Stimulated activated CD8-positive, alpha-beta memory T cell treated with anti-CD3 and anti-CD28 coated beads, Interleukin-12 subunit alpha, Interleukin-12 subunit beta, amount 100 ng/mL, for 1 hour (primary cell): ENCODE measurements at places on chromosomes 3 and 15.
A peak's percentile ranks its signal among the peaks of the same experiment; 100 is the strongest.

GRCh38 chr15:68981941-68982340, 32.6 kb upstream of the NOX5 start:
- DNase-seq, result no peak

DNA sequence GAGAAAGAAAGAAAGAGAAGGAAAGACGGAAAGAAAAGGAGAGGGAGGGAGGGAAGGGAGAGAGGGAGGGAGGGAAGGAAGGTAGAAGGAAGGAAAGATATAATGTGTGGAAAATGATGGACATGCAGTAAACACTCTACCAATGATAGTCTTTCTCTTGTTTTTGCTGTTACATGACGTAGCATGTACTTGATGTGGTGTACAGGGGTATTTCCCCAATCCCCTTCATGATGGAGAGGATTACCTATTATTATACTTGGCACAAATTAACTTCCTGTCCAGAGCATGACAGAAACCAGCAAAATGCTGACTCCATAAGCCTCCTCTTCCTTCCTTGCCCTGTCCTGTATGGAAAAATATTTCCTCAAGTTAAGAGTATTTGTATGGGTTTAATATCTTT, 124.4 kb downstream of the B3GALNT1 start:
- DNase-seq, result no peak

- no peak for DNase-seq
These were observed 1.9 kb downstream of the XIRP1 start for GRCh38 chr3:39190281-39191025.

GRCh38 chr3:13019243-13020095, 53.8 kb downstream of the IQSEC1 start:
- no peak for DNase-seq

DNA sequence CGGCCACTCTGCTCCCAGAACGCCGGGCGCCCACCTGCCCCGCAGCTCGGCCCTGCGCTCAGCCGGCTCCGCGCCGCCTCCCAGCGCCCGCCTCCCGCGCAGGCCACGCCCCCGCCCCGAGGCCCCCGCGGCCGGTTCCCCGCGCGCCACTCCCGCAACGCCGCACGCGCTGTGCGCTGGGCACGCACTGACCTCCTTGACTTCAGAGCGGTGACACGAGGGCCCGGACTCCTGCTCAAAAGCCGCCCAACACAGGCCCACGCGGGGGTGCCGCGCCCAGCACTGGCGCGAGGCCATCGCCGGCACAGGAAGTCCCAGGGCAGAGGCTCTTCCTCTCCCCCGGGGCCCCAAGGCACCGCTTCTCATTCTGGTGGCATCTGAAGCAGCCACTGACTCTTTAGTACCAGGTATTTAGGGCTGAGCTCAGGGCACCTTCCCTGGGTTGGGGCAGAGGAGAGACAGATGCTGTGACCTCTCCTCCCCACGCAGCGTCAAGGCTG, 12.4 kb downstream of the TNK2 start:
- peak; percentile 36 for DNase-seq

DNA sequence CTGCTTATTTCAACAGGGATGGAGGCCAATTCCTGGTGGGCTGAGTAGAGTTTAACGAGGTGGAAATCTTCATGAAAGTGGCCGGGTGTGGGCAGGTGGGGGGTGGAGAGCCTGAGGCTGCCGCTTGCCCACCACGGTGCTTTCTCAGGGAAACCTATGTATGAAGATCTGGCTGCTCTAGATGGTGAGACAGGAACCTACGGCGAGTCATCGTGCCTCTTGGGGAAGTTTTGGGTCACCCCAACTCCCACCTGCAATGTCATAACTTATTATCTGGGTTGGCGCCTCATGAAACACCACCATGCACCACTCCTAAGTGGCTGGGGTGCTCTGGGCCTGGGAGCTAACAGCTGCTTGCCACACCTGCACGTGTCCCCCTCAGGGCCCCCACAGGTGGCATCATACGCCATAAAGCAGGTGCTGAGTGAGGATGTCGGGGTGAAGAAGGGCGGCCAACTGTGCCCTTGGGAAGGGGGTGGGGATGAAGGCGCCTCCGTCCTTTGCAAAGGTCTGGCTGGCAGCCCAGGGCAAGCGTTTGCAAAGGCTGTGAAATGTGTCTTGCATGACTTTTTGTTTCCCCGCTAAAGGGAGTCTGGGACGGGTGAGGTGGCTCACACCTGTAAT, 27.9 kb upstream of the SNRPA1 start:
- DNase-seq, result no peak

DNA sequence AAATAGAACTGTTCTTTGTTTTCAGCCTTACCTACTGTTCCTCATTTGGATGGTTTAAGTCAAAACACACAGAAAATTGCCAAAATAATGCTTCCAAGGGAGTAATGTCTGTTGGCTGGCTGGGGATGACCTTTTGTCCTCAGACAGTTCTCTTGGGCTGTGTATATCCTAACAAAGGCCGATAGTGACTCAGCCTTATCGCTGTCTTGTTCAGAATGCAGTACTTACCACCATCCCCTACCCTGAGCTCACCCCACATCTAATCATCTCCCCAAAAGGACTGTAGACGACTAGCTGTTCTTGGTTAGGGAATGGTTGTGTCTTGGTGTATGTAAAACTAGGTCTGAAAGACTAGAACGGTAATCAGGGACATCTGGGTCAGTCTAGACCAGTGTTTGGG, 35.0 kb downstream of the RAB11A start:
- DNase-seq, result no peak

DNA sequence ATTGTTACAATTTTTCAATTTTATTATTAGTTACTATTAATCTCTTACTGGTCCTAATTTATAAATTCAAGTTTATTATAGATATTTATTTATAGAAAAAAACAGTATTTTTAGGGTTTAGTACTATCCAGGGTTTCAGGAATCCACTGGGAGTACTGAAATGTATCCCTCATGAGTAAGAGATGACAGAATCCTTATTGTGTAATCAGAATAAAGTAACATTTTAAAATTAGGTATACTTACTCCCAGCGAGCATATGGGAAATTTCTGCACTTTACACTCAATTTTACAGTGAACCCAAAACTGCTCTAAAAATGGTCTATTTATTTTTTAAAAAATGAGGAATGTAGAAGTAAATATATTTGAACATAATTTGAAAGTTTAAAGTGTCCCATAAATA, 202.7 kb downstream of the CGGBP1 start:
- DNase-seq, result no peak

GRCh38 chr15:56102441-56102840, 109.0 kb upstream of the NEDD4 start:
- no peak for DNase-seq

DNA sequence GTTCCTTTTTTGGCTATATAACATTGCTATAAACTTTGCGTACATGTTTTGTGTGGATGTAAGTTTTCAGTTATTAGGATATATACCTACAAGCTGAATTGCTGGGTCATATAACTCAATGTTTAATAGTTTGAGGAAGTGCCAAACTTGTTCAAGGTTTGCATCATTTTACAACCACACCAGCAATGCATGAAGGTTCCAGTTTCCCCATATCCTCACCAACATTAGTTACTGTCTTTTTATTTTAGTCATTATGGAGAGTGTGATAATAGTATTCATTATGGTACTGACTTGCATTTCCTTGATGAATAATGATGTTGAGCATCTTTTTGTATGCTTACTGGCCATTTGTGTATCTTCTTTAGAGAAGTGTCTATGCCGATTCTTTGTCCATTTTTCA, 112.3 kb downstream of the NR1I2 start:
- no peak for DNase-seq

GRCh38 chr3:77348244-77348855, 308.5 kb downstream of the ROBO2 start:
- no peak for DNase-seq

DNA sequence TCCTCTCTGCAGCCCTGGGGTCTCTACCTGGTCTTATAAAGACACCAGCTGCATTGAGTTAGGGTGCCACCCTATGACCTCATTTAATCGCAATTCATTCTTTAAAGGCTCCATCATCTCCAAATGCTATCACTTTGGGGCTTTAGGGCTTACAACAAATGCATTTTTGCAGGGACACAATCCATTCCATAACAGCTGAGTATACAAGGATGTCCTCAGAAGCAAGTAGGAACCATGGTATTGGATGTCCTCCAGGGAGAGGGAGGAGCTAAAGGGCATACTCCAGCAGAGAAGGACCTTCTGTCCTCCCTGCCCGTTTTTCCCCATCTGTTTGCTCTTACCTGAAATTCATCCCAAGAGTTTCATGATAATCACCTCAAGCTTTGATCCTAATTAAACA, 30.3 kb downstream of the UMPS start:
- no peak for DNase-seq

DNA sequence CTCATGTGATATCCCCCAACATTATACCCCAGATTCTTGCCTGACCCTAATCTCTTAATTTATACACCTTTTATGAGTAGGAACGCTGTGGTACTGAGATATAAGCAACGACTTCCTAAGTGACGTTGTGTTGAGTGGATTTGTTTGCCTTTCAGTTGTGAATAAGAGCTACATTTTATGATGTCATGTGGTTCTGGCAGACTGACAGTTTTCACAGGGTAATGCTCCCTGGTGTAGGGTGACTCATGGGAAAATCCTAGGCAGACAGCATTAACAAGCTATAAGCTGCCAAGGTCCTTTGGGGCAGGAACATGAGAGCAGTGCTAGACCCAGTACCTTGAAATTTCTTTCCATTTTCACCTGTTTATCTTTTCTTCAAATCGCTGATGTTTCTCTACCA, 11.2 kb downstream of the C3orf52 start:
- DNase-seq, result no peak

- DNase-seq, result no peak
These were observed 132.8 kb upstream of the NR2F2 start for GRCh38 chr15:96197721-96198120.

DNA sequence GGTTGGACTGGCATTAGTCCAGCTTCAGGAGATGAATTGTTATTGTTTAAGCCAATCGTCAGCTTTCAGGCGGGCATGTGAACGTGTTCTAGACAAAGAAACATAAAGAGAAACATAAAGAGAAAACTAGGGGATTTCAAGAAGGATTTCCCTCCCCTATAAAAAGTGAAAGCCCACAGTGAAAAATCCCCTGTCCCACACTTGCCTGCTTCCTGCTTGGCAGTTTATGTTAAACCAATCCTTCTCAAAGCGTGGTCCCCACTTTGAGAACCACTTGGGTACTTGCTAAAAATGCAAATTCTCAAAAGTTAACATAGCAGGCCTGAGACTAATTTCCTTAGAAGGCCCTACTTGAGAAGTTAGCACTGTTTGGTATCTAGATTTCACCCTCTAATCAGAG, 293.0 kb upstream of the SOX14 start:
- DNase-seq, result no peak

DNA sequence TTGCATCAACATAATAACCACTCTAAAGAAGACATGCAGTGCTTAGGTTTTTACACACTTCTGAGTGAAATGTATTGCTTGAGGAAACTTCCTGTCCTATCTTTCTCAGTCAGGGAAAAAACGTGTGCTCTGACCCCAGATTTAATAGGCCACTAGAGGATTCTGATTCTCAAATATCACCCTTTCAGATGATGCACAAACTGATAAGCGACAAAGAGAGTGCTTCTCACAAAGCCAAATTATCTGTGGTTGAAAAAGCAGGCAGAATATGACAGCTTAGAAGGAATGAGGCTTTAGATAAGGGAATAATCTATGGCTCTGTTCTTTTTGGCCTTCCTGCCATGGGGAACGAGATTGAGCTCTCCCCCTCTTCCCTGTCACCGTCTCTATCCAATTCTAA, 583.4 kb upstream of the SGO1 start:
- no peak for DNase-seq

DNA sequence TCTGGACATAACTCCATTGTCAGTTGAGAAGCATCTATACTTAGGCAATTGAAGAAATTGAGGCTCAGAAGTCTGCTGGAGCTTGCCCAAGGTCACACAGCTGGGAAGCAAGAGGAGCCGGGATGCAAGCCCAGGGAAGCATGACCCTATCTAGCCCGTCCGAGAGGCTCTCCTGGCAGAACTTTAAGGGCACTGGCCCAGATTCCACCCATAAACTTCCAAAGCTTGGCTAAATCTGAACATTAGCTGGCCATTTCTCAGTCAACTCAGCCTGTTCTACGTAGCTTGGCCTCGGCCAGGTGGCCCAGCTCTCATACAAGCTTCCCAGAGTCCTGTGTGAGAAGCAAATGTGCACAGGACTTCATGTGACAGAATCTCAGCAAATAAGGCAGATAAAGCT, 75.8 kb downstream of the LRIG1 start:
- DNase-seq, result no peak

DNA sequence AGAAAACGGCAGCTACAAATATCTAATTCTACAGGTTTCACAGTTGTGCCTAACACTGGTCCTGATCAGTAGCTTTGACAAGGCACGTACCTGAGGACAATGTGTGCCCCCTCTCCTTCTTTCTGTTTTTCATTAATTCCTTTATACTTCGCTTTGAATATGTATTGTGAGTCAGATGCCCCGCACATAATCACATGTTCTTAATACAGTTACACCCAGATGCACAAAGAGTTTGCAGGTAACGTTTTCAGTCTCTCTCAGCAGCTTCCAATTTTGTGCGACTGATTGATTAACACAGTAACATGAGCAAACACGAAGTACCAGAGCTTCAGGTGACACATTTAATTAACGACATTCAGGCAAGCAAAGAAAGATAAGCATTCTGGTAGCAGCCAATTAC, 209.8 kb upstream of the ZPLD1 start:
- DNase-seq, result no peak

- peak; percentile 69 for DNase-seq
These were observed 2.0 kb downstream of the FAM43A start for GRCh38 chr3:194687638-194688199.

- DNase-seq, result no peak
These were observed 14.5 kb downstream of the ABTB1 start for GRCh38 chr3:127687228-127687737.

DNA sequence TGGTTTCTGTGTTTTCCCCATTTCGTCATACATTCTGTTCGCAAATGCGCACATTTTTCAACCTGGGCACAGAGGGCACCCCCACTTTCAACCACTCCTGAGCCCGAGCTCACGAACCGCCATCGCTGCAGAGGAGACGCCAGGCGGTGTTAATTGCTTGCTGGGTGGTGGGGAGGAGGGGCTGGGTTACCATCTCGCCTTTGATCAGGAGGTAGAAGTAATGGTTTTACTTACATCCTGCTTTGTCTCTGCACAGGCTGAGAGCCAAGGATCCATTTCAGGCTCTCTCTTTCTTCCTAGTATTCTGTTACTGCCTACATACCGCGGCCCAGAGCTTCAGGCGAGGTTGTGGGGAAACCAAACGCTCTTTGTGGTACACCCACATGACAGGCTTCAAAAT, 177.3 kb upstream of the WNT5A start:
- no peak for DNase-seq
